ENCODE measurements at places on chromosomes 5 and 9. TPM values are rescaled to one million over a fixed set of nuclear protein-coding genes. Genes with fewer than 3 reads are reported as not detected.

C9orf153 gene
- 1.1 TPM for total RNA-seq

ZFAND5 gene
- total RNA-seq, result 199 TPM

DBH gene
- total RNA-seq, result not detected

EQTN gene
- total RNA-seq, result not detected

ZBTB43 gene
- total RNA-seq, result 12.5 TPM

SHOC1 gene
- 0.09 TPM for total RNA-seq

MEIKIN gene
- total RNA-seq, result not detected

NPR3 gene
- 1.2 TPM for total RNA-seq

RNF224 gene
- total RNA-seq, result not detected

CLK4 gene
- total RNA-seq, result 27.3 TPM

ANKRD31 gene
- 0.14 TPM for total RNA-seq

NOTCH1 gene
- total RNA-seq, result 7.1 TPM

IL3 gene
- not detected for total RNA-seq

TMOD1 gene
- not detected for total RNA-seq

TCF7 gene
- 0.09 TPM for total RNA-seq

ZNF608 gene
- 1.5 TPM for total RNA-seq

IFNA13 gene
- not detected for total RNA-seq

LTC4S gene
- 0.59 TPM for total RNA-seq

HIGD2A gene
- 21.3 TPM for total RNA-seq

SLC22A4 gene
- 4.8 TPM for total RNA-seq

AMBP gene
- total RNA-seq, result not detected

IL5 gene
- total RNA-seq, result not detected

TRPM3 gene
- under 0.01 TPM for total RNA-seq

IFNK gene
- not detected for total RNA-seq

MAP1B gene
- 501 TPM for total RNA-seq

CCNO gene
- not detected for total RNA-seq

ABITRAM gene
- 7.8 TPM for total RNA-seq

Data from smooth muscle cell of the umbilical artery (primary cell).